ENCODE measurements at places on chromosomes 5 and 9.

DNA sequence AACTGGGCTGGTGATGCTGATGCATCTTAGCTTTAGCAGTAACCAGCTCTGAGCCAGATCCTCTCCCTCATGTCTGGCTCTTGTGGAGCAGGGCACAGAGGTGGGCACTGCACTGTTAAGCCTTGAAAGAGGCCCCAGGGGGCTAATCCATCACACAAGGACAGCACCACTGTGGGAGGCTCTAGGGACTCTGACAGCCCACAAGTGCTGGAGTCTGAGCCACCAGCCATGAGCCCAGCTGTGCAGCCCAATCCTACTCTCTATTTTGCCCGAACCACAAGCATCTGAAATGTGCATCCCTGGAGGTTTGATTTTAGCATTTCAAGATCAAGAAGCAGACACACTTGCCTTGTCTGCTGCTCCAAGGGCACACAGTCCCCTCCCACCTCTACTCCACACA lies 407.1 kb upstream of the TRPC7 start:
- DNase-seq: no peak

DNA sequence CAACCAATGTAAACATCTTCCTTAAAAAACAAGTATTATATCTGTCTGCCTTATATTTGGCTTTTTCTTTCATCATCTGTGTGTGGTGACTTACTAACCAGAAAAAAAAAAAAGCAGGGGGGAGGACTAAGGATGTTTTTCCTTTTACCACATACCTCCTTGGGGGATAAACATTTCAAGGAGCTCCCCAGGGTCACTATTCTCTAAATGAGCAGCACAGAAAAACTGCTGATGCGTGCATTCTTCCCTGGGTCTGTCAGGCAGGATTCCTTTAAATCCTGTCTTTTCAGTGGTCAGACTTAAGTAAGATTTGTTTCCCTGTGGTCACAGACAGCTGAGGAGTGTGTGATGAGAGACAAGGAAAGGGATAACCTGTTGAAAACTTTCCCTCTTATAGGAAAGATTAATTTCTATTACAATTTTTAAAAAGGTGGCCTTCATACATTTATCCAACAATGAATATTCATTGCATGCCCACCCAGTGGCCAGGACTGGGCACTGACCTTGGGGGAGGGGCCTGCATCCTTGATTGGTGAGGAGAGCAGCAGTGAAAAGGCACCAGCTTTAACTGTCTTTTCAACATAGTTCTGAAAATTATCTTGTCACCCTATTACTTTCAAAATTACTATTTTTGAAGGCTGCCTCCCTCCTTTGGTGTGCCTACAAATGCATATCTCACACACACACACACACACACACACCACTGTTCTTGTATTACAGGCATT lies 123.1 kb downstream of the TLE4 start:
- DNase-seq: no peak

DNA sequence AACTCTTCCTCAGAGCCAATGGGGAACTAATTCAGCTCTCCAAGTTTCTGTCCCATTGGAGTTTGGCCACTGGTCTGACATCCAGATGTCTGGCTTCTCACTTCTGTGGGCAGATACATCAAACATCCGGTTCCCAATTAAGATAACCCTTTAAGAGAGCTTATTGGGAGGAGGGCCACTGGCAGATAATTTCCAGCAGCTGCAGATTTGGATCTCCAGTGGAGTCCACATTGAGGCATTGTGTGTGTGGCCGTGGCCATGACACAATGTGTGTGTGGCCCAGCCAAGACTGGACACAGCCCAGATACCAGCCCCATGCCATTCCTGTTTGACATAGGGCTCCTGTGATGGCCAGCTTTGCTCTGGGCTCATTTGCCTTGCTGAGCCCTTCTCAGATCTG lies 110.5 kb upstream of the MAP1B start:
- no peak for DNase-seq

DNA sequence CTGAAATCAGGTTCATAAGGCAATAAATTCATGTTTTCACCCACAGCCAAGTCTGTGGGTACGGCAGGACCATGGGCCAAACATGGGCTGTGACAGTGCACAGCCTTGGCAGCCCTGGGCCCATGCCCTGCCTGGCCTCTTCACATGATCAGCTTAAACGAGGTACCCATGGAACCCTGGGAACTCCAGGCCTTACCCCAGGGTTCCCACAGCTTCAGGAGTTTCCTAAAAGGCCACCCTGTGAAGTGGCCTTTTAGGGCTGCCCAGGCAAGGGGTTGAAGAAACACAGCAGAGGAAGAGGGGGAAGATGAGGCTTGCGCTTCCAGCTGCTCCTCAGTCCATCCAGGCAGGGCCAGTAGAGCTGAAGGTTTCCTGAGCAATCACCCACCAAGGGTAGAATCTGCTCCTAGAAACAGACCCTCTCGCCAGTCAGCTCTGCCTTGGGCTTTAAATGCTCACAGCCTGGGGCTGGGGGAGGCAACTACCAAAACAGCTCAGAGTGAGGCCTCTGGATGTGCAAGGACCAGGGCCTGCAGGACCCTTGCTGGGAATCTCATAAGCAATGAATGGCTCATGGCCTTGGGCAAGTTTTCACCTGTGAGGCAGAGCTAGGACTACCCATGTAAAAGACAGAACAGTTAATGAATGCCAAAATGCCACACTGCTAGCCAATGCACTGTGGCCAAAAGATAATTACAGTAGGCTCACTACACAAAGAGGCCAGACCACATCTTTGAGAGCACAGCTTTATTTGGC lies 79.3 kb upstream of the LRRTM2 start:
- no peak for DNase-seq

All from activated CD4-positive, alpha-beta T cell treated with anti-CD3 and anti-CD28 coated beads, Interleukin-2, amount 50 U/mL, for 4 hours (primary cell).